Omental fat pad (tissue), 4 donors: ENCODE measurements at places on chromosomes 1 and 21.

GRCh38 chr1:90045853-90046563 lies 51.1 kb downstream of the ZNF326 start:
- no peak for DNase-seq

GRCh38 chr21:31087639-31088473 lies 49.6 kb upstream of the KRTAP19-8 start:
- no peak for DNase-seq

DNA sequence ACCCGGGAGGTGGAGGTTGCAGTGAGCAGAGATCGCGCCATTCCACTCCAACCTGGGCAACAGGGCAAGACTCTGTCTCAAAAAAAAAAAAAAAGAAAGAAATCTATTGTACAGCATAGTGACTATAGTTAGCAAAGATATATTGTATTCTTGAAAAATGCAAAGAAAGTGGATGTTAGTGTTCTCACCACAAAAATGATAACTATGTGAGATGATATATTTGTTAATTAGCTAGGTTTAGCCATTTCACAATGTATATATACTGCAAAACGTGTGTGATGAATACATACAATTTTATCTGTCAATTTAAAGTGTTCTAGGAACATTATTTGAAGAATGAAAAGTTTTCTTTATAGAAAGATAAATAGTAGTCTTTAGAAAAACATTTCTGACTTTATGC lies 179.9 kb downstream of the AK5 start:
- DNase-seq, result no peak

- peak; percentile 32 for DNase-seq
Measured at GRCh38 chr1:236063919-236064673, 794 bp downstream of the NID1 start.
